ENCODE measurements at places on chromosomes 6 and 20.

GRCh38 chr6:135281964-135282363, 100.9 kb downstream of the MYB start:
- no peak for DNase-seq

DNA sequence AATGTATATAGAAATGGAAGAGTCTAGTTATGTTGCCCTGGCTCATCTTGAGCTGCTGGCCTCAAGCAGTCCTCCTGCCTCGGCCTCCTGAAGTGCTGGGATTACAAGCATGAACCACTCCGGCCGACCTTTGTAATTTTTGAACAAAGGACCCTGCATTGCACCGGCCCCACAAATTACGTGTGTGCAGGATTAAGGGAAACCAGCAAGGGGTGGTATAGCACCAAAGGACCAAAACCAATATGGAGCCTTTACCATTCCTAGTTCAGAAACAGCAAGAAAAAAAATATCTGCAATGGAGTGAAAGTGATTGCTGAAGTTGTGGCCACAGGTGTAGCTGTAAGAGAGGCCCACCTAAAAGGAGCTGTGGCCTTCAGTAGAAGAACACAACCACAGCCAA, 8.2 kb upstream of the TRERF1 start:
- no peak for DNase-seq

- DNase-seq = no peak
Observed at GRCh38 chr20:45835329-45835765, 1.7 kb downstream of the SNX21 start.

DNA sequence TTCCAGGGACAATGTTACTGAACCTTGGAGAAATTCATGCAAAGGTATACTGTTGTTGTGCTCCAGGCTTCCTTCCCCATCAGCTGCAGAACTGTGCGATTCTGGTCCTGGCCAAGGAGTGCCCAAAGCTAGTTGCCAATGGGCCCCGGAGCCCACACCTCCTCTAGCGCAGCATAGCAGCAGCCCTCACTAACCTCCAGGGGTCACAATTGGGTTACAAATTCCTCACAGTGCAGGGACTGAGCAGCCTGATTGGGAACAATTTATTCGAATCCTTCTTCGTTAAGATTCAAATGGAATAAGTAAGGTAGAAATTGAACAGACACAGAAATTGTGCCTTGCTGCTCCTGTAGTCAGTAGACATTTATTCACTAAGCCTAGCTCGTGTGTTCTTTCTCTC, 284.9 kb downstream of the PRKN start:
- DNase-seq = no peak

Measured in adipocyte (in vitro differentiated cells).